ENCODE measurements at places on chromosomes 3 and 15. TPM values are rescaled to one million over a fixed set of nuclear protein-coding genes. Genes with fewer than 3 reads are reported as not detected.
A peak's percentile ranks its signal among the peaks of the same experiment; 100 is the strongest.

Gene GRM7
- total RNA-seq, result not detected

Gene CD86
- total RNA-seq, result not detected

- H3K27ac ChIP-seq, result no peak overlapping the region
- no peak overlapping the region for H3K4me3 ChIP-seq
- H3K27me3 ChIP-seq, result no peaks in the 10 kb centered on the region
- H3K4me1 ChIP-seq, result no peaks in the 10 kb centered on the region
Observed at GRCh38 chr3:53693451-53693850, 152.8 kb downstream of the CHDH start.

GRCh38 chr15:40096094-40096891 is 12.4 kb downstream of the BMF start:
- DNase-seq, result no peak
- no peak overlapping the region for H3K4me3 ChIP-seq
- peaks cover 55% of the 10 kb centered on the region for H3K4me1 ChIP-seq
- no peaks in the 10 kb centered on the region for H3K27me3 ChIP-seq
- no peaks in the 10 kb centered on the region for H3K36me3 ChIP-seq
- peak overlapping the region; percentile 80 for H3K27ac ChIP-seq

DNA sequence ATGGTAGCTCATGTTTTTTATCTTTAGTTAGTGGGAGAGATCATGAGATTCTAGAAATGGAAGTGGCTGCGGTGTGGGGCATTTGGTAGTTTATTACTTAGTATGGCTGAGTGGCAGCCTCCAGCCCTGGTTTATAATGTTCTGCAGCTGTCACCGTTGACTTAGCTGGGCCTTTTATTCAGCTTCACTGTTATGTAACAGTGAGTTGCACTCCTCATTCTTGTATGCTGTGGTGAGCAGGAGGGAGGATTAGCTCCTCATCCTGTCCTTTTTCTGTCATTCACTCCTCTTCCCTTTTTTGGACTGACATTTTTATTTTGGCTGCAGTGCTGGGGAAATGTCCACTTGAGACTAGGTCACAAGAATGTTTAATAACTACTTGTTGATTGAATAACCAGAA is 29.5 kb downstream of the RAD54L2 start:
- DNase-seq, result no peak
- H3K27ac ChIP-seq, result no peak overlapping the region
- H3K4me3 ChIP-seq, result no peak overlapping the region
- no peaks in the 10 kb centered on the region for H3K36me3 ChIP-seq
- H3K27me3 ChIP-seq, result no peaks in the 10 kb centered on the region
- no peaks in the 10 kb centered on the region for H3K4me1 ChIP-seq

Gene CFAP100
- not detected for total RNA-seq

Gene SNX33
- total RNA-seq, result 17.0 TPM

Gene FGF7
- not detected for total RNA-seq

- no peaks in the 10 kb centered on the region for H3K4me1 ChIP-seq
- H3K27ac ChIP-seq, result no peak overlapping the region
- no peak for DNase-seq
- H3K27me3 ChIP-seq, result no peaks in the 10 kb centered on the region
- H3K36me3 ChIP-seq, result no peaks in the 10 kb centered on the region
Observed at GRCh38 chr3:69500604-69501003, 114.7 kb upstream of the FRMD4B start.

GRCh38 chr3:160114355-160114995 is 110.7 kb upstream of the C3orf80 start:
- H3K4me1 ChIP-seq, result no peaks in the 10 kb centered on the region
- no peak for DNase-seq
- no peaks in the 10 kb centered on the region for H3K36me3 ChIP-seq

- DNase-seq, result no peak
- H3K4me1 ChIP-seq, result no peaks in the 10 kb centered on the region
- no peak overlapping the region for H3K27ac ChIP-seq
- no peak overlapping the region for H3K4me3 ChIP-seq
- peaks cover 2% of the 10 kb centered on the region for H3K27me3 ChIP-seq
Observed at GRCh38 chr15:79724804-79725203, 172.0 kb downstream of the MTHFS start.

DNA sequence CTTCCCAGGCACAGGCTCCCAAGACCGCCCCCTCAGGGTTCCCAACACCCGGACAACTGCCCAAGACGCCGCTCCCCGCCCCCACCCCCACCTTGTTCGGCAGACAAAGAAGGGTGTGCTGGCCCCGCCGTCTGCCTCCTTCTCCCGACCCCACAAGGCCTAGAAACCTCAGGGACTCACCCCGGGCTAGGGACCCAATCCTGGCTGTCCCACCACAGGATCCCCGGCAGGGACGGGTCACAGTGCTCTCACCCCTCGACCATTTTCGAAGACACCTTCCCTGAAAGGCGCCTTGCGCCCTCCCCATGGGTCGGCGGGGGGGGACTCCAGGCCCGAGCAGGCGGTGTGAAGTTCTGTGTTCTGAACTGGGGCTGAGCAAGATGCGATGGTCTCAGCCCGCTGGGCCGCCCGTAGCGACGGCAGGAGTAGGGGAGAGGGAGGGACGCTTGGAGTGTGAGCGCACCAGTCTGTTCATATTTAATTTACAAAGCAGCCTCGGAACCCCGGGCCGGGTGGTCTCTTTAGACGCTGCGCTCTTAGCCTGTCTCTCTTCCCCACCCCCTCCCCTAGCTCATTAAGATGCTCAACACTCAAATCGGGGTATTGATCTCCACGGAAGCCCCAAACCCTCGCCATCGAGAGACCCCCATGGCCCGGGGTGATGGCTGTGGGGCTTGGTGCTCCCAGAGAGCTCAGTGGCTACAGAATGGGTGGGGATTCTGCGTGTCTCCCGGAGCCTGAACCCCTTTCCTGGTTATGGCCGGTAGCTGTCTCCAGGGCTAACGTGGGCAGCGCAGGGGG is 1.4 kb upstream of the ISLR2 start:
- H3K4me1 ChIP-seq, result peaks cover 14% of the 10 kb centered on the region
- H3K27me3 ChIP-seq, result peaks cover 16% of the 10 kb centered on the region
- H3K27ac ChIP-seq, result no peak overlapping the region
- H3K4me3 ChIP-seq, result peak overlapping the region; percentile 44

DNA sequence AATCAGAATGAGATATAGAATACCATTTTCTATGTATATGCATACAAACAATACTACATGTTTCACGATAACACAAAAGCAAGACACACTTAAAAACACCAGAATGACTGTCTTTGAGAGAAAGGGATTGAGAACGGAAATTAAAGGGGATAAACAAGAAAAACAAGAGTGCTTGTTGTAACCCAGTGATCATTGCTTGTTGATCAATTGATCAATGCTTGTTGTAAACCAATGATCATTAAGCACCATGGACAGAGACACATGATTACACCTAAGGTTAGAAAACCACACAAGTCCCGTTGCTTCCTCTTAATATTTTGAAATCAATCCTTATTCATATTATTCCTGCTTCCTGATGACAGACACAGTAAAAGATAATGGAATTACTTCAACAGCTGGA is 1.1 kb upstream of the OR4F15 start:
- H3K27ac ChIP-seq, result no peak overlapping the region
- no peaks in the 10 kb centered on the region for H3K36me3 ChIP-seq
- DNase-seq, result no peak
- H3K4me3 ChIP-seq, result no peak overlapping the region
- H3K4me1 ChIP-seq, result no peaks in the 10 kb centered on the region

GRCh38 chr15:74950078-74950908 is 6.3 kb downstream of the RPP25 start:
- no peak overlapping the region for H3K27ac ChIP-seq
- DNase-seq, result peak; percentile 89
- H3K36me3 ChIP-seq, result no peaks in the 10 kb centered on the region
- H3K4me3 ChIP-seq, result no peak overlapping the region
- H3K4me1 ChIP-seq, result peaks cover 25% of the 10 kb centered on the region
- H3K27me3 ChIP-seq, result no peaks in the 10 kb centered on the region

DNA sequence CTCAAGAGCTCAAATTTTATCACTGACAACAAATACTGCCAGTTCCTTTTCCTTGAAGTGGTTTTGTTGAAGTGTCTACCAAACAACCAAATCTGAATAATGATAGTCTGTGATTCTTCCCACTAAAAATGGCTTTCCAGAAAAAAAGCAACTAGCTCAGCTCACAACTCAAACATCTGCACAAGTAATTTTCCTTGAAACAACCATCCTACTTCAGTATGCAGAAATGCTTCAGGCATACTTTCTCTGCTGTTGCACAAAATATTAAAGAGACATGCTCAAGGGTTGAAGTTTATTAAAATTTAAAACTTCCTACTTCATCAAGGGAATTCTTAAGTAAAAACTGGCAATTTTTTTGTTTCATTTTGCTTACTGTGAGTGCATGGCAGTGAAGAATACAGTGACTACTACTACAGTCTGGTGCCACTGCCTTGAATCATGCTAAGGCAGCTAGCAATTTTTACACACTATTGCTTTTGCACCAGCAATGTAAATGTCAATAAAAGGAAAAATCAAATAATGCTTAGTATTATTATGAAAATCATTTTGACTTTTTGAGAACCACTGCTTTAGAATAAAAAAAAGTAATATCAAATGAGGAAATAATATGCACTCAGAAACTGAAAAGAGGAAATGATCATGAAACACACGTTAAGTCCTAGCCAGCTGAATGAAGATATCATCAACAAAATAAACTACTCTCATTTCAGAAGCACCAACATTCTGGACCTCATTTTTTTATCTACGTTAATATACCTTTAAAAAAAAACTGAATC is 33.6 kb downstream of the VPS13C start:
- H3K4me3 ChIP-seq, result no peak overlapping the region
- H3K4me1 ChIP-seq, result no peaks in the 10 kb centered on the region
- no peak overlapping the region for H3K27ac ChIP-seq
- no peak for DNase-seq

Gene GNB4
- total RNA-seq, result 26.7 TPM

Gene CPNE9
- total RNA-seq, result 0.13 TPM

GRCh38 chr3:182138393-182138792 is 426.7 kb downstream of the SOX2 start:
- no peak overlapping the region for H3K27ac ChIP-seq
- DNase-seq, result no peak
- H3K36me3 ChIP-seq, result no peaks in the 10 kb centered on the region
- H3K27me3 ChIP-seq, result no peaks in the 10 kb centered on the region
- H3K4me1 ChIP-seq, result no peaks in the 10 kb centered on the region

Gene NECTIN3
- 18.8 TPM for total RNA-seq

DNA sequence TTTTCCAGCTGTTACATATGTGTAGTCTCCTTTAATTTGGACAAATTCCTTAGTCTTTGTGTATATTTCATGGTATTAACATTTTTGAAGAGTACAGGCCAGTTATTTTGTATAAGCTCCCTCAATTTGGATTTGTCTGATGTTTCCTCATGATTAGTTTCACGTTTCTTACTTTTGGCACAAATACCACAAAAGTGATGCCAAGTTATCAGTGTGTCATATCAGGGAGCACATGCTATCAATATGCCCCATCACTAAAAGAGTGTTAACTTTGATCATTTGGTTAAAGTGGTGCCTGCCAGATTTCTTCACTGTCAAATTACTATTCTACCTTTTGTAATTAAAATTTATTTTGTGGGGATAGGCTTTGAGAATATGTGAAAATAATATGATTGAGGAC is 14.6 kb downstream of the PCNP start:
- no peaks in the 10 kb centered on the region for H3K27me3 ChIP-seq
- DNase-seq, result no peak
- H3K4me3 ChIP-seq, result no peak overlapping the region
- peaks cover 38% of the 10 kb centered on the region for H3K36me3 ChIP-seq
- H3K27ac ChIP-seq, result no peak overlapping the region

DNA sequence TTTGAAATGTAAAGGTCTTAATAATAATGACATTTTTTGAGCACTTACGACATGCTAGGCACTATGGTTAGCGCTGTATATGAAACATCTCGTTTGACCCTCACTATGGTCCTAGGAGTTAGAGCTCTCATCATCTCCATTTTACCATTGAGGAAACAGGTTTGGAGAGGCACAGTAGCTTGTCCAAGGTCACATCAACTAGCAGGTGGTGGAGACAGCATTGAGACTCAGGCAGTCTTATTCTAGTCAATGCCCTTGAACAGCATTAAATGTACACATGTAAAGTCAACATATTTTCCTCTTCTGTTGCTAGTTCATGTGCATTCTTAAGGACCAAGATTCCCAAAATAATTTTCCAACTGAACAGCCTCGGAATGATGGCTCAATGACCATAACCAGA is 4.8 kb downstream of the ARHGEF3 start:
- peaks cover 5% of the 10 kb centered on the region for H3K4me1 ChIP-seq
- no peaks in the 10 kb centered on the region for H3K27me3 ChIP-seq
- H3K27ac ChIP-seq, result no peak overlapping the region
- no peak for DNase-seq

DNA sequence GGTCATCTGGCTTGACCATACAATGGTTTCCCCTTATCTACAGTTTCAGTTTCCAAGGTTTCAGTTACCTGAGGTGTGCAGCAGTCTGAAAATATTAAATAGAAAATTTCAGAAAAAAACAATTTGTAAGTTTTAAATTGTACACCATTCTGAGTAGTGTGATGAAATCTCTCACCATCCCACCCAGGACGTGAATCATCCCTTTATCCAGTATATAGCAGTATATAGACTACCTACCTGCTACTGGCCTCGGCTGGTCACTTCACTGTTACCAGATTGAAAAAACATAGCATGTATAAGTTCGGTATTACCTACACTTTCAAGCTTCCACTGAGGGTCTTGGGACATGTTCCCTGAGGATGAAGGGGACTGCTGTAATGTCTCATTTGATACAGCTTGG is 12.0 kb downstream of the ARIH1 start:
- peaks cover 17% of the 10 kb centered on the region for H3K4me1 ChIP-seq
- H3K27me3 ChIP-seq, result no peaks in the 10 kb centered on the region
- H3K27ac ChIP-seq, result no peak overlapping the region
- H3K4me3 ChIP-seq, result no peak overlapping the region
- no peak for DNase-seq

DNA sequence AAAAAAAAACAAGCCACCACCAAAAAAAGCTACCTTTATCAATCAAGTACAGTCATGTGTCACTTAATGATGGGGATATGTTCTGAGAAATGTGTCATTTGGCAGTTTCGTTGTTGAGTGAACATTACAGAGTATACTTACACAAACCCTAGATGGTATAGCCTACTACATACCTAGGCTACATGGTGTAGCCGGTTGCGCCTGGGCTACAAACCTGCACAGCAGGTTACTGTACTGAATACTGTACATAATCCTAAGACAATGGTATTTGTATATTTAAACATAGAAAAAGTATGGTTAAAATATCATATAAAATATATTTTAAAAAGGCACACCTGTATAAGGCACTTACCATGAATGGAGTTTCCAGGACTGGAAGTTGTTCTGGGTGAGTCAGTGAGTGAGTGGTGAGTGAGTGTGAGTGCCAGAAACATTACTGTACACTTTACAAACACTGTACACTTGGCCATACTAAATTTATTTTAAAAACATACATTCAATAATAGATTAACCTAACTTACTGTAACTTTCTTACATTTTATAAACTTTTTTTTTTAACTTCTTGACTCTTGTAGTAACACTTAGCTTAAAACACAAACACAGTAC is 25.9 kb upstream of the JMJD7 start:
- no peaks in the 10 kb centered on the region for H3K36me3 ChIP-seq
- DNase-seq, result peak; percentile 59
- H3K4me1 ChIP-seq, result no peaks in the 10 kb centered on the region
- H3K27ac ChIP-seq, result no peak overlapping the region

Data from Panc1 (cell line).